ENCODE measurements at places on chromosomes 2 and 18. TPM values are rescaled to one million over a fixed set of nuclear protein-coding genes. Genes with fewer than 3 reads are reported as not detected.

Gene OBSL1
- total RNA-seq = 20.6 TPM

Gene MAPK4
- total RNA-seq = 0.05 TPM

Gene KIF5C
- 0.58 TPM for total RNA-seq

Gene BIN1
- 72.2 TPM for total RNA-seq

Gene MYL12B
- total RNA-seq = 560 TPM

Gene AGXT
- total RNA-seq = not detected

Gene GLB1L
- 5.1 TPM for total RNA-seq

Gene FER1L5
- not detected for total RNA-seq

Gene ALK
- not detected for total RNA-seq

Gene PAIP2B
- total RNA-seq = 0.47 TPM

Gene ITGB6
- total RNA-seq = 0.47 TPM

Gene ACMSD
- total RNA-seq = not detected

Gene MC2R
- not detected for total RNA-seq

Gene CROCC2
- total RNA-seq = not detected

Gene PDIA6
- total RNA-seq = 316 TPM

Gene SPEG
- total RNA-seq = 1.7 TPM

Gene IL1F10
- not detected for total RNA-seq

Gene SYT4
- not detected for total RNA-seq
